Stimulated activated CD4-positive, alpha-beta T cell treated with anti-CD3 and anti-CD28 coated beads, Interleukin-1b, Interleukin-23, amount 100 ng/mL, for 1 hour (primary cell): ENCODE measurements at places on chromosomes 1 and 21.

DNA sequence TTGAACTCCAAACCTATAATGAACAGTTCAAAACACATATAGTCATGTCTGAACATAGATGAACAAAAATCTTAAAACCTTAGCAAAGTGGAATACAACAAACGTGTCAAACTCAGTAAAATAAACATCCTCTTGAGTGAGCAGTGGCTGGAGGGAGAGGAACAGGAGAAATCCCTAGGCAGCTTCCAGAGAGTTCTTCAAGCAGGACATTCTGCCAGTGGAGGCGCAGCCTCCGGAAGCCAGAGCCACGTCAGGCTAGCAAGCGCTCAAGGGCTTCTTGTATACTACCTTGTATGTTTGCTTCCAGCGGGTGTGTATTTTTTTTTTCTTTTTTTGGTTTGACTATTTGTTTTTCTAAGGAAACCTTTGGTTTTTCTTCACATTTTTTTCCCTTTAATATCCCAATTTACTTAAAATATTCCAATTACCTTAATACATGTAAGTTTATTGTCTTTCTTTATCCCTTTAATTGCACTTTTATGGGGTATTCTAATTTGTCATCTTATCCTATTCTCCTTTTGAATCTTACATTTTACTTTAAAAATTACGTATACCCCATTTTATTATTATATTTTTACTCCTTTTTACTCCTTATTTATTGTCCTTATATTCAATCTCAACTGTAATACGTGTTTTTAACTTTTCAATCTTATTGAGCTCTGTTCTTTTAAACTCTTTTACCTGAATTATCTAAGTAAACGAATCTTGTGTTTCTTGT lies 42.0 kb downstream of the COLGALT2 start:
- DNase-seq: no peak

GRCh38 chr1:222124602-222125001 lies 382.7 kb upstream of the DUSP10 start:
- no peak for DNase-seq

GRCh38 chr1:22855668-22856606 lies 116.7 kb downstream of the LACTBL1 start:
- no peak for DNase-seq

- no peak for DNase-seq
These were observed 505 bp downstream of the ENTREP3 start for GRCh38 chr1:155254714-155255242.

- no peak for DNase-seq
These were observed 13.1 kb downstream of the PTPN22 start for GRCh38 chr1:113858418-113858817.

- no peak for DNase-seq
These were observed 112.9 kb downstream of the LRRC40 start for GRCh38 chr1:70092526-70092925.

DNA sequence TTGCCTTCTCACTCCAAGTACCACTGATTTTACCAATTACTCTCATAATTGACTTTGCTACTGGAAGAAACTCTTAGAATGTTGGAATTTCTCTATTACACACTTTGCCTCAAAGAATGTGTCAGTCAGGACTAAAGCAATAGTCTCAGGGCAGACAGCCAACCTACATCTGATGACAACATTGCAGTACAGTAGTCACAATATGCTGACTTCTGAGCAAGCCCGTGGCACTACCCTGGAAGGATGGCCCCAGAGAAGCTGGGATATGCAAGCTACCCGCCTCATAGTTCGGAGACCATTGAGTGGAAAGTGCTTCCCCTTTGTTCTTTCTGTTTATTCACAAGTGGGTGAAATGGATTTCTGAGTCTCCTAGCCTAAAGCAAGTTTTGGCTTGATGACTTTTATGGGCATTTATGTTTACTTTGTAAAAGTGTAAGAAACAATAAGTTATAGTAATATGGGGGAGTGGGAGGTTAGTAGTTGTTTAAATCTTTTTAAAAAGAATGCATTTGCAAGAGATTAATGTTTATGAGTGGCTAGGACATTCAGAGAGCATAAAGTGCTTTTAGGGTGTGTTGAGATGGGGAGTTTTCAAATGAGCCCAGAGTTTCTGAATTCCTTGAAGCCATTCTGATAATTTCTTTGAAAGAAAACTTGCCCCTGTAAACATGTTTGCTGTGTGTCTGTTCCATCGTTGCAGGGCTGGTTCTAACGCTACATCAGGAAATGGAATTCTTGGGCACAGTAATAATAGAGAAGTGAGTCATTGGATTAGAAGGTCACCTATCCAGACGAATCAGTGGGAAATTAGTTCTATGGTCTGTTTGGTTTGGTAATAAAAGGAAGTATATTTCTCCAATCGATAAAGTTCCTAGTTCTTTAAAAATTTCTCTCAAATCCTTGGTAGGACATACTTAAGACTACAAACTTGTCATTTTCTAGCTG lies 63.8 kb downstream of the LMO4 start:
- no peak for DNase-seq

GRCh38 chr1:222263791-222264190 lies 284.1 kb downstream of the HHIPL2 start:
- no peak for DNase-seq

GRCh38 chr1:218456444-218456843 lies 111.3 kb downstream of the TGFB2 start:
- DNase-seq: no peak

GRCh38 chr1:222923506-222923905 lies 108.7 kb downstream of the DISP1 start:
- DNase-seq: no peak

GRCh38 chr1:23609971-23610370 lies 50.7 kb upstream of the ID3 start:
- no peak for DNase-seq

GRCh38 chr1:30726773-30727684 lies 3.6 kb upstream of the MATN1 start:
- no peak for DNase-seq

DNA sequence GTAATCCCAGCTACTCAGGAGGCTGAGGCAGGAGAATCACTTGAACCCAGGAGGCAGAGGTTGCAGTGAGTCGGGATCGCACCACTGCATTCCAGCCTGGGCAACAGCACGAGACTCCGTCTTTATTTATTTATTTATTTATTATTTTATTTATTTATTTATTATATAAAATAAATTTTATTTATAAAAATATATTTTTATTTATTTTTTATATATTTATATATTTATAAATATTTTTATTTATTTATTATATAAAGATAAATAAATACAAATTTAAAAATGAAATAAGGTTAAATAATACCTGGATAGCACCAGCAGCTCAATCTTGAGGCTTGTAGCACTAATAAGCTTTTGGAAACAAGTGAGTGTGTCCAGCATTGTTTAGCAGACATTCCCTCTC lies 40.9 kb upstream of the SIM2 start:
- no peak for DNase-seq

DNA sequence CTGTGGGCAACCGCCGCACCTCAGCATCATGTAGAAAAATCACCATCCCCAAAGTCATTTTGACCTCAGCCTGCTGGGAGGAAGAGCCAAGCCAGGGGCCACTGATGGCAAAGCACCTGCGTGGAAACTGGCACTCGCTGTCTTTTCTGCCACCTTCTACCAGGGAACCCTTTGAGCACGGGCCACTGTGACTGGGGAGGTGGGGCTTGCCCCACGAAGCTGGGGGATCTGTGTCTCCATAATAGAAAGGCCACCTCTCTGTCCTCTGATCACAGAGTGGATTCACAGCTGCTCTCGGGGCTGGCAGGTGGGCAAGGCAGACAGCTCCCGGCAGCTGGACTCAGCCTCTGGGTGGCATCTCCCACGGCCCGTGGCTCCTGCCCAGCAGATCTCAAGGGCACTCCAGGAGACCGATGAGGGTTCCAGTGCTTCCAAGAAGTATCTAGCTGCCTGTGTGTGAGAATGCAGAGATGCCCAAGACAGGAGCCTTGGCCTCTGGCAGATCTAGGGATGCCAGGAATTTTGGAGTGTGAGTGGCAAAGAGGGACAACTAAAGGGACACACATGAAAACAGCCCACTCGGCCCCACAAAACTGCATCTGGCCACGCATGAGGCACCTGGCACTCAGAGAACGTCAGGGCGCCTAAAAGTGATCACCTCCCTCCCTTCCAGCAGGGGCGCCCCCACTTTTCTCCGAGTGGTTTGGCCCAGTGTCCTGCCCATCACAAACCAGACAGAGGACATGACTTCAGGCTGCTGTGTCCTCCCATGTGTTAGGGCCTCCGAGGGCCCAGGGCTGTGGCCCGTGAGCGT lies 102.6 kb downstream of the PDE9A start:
- no peak for DNase-seq

GRCh38 chr21:23982546-23982945 lies 1624.7 kb downstream of the MRPL39 start:
- no peak for DNase-seq

DNA sequence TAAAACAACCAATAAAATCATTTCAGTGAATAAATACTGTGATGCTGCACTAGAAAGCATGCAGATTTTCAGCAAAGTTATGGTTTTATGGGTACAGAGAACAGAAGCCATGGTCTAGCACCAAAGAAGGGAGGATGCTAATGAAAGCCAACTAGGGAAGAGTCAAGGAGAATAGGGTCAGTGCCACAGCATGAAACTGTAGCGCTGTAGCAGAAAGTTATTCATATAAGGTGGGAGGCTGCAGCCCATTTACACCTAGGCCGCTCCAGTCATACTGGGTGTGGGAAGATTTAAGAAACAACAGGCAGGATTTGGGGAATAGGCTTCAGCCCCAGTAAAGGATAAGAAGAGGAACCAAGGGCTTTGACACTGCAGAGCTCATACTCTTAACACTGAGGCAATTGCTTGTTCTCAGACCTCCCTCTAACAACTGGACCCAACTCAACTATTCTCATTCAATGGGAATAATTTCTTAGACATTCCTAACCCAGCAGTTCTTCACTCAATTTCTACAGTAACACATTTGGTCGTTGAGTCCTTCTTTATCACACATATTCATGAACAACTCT lies 4.4 kb downstream of the IFI16 start:
- no peak for DNase-seq

DNA sequence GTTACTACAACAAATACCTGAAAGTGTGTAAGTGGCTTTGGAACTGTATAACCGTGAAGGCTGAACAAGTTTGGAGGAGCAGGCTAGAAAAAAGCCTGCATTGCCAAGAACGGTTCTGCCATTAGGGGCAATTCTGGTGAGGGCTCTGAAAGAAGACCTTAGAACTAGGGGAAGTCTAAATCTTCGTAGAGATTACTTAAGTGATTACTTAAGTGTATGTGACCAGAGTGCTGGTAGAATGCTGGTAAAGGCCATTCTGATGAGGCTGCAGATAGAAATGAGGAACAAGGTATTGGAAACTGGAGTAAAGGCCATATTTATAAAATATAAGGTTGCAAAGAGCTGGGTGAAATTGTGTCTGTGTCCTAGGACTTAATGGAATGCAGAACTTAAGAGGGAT lies 158.0 kb downstream of the CLIC6 start:
- no peak for DNase-seq

DNA sequence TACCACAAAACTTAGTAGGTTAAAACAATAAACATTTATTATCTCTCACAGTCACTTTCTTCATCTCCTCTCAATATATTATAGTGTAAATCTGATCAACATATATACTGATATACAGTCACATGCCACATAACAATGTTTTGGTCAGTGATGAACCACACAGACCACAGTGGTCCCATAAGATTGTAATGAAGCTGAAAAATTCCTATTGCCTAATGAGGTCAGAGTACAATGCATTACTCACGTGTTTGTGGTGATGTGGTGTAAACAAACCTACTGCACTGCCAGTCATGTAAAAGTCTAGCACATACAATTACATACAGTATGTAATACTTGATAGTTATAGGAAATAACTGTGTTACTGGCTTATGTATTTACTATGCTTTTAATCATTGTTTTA lies 30.1 kb downstream of the OLFML3 start:
- DNase-seq: no peak

DNA sequence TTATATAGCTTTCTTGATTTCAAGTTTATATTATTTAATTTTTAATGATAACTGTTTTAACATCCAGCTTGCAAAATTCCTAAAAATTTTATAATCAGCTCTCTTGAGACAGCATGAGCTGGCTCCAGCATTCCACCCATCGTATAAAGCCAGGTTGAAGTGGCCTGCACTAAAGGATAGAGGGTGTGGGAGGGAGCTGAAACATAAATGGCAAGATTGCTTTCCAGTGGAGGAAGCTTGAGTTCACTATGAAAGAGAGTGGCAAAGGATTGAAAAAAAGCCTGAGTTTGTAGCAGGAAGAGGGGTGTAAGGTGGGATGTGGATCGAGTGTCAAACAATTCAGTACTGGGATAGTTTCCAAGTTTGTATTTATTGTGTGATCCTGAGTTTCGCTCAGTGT lies 48.5 kb upstream of the ZNF644 start:
- no peak for DNase-seq

- DNase-seq: no peak
These were observed 54.9 kb downstream of the CD46 start for GRCh38 chr1:207806531-207807325.
